AML-193 (cell line): ENCODE measurements at places on chromosomes 1 and 21.
A peak's percentile ranks its signal among the peaks of the same experiment; 100 is the strongest.

GRCh38 chr1:70358921-70359564, 4.5 kb upstream of the ANKRD13C start:
- no peak for DNase-seq

DNA sequence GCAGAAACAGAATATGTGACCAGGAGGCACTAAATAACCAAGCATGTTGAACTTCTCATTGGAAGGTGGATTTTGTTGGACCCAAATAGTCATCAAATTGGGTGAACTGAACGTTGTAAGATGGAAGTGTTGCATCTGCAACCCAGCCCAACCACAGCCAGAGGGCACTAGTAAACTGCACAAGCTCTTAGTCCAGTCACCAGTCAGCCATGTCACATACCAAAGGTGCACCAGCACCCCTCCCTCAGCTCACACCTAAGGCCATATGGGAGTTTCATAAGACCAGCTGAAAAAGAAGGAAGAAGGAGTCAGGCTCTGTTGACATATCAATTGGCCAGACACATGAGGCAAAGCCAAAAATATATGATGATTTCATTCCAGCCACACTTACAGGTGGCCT, 481.7 kb upstream of the NR5A2 start:
- no peak for DNase-seq

DNA sequence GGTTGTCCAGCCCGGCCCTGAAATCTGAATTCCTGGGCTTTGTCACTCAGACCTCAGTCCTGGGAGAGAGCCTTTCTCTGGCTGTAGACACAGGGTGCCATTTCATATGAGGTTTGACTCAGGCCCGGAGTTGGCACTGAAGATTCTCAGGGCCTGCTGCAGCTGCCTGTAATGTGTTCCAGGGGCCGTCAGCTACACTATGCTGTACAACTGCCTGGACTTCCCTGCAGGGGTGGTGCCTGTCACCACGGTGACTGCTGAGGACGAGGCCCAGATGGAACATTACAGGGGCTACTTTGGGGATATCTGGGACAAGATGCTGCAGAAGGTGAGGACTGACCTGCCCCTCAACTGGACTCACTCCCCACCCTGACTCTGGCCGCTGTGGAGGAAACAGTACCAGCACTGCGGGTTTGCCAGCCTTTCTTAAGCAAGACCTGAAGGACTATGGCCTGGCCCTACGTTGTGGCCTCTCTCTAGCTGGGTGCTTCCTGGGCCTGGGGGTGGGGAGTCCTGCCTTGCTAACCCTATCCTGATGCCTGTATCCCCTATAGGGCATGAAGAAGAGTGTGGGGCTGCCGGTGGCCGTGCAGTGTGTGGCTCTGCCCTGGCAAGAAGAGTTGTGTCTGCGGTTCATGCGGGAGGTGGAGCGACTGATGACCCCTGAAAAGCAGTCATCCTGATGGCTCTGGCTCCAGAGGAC, 18.9 kb downstream of the FAAH start:
- DNase-seq, result no peak

GRCh38 chr1:77126307-77126706, 92.9 kb downstream of the PIGK start:
- peak; percentile 45 for DNase-seq

GRCh38 chr1:189929501-189930099, 548.1 kb downstream of the BRINP3 start:
- no peak for DNase-seq

DNA sequence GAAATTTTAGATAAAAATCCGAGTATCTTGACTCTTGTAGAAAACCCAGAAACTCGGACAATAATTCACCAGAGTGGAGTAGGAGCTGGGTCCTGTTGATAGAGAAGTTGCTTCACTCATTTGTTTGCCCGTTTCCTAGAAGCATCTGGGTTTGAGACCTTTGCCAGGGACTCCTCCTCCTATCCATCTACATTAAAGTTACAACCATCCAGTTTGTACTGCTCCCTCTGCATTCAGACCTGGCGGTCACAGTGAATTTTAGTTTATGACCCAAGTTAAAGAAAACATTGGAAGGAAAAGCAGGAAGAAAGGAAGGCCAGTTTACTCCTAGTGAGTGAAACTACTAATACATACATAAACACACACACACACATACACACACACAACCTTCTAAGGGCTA, 64.6 kb downstream of the CLDN17 start:
- no peak for DNase-seq

- no peak for DNase-seq
These were observed 33.0 kb upstream of the SIPA1L2 start for GRCh38 chr1:232662910-232663309.

DNA sequence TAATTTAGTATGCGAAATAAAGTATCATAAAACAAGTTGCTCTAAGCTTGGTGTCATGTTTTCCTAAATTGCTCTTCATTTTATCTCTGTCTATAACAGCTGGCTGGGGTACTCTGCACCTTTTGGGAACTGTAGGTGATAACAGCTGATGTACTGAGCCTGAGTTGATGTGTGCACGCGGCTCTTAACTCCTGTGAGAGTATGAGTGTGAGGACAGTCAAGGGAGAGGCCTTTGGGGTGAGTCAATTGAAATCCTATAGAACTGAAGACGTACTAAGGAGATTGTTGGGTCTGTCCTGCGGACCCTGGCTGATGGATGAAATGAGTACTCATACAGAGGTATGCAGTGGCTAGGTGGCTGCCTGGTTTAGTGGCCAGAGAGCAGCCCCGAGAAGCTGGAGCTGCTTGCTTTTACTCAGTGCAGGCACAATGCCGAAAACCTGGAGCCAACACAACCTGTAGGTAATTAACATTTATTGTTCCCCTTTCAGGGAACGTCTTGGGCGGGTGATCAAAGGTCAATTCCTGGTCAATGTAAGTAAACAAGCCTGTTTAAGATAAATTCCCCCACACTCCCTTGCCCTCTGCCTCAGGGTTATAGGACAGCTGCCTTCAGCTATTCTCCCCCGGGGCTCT, 188.5 kb downstream of the PRDM2 start:
- DNase-seq, result no peak

- no peak for DNase-seq
These were observed 2.0 kb downstream of the CAPN2 start for GRCh38 chr1:223714421-223714724.

DNA sequence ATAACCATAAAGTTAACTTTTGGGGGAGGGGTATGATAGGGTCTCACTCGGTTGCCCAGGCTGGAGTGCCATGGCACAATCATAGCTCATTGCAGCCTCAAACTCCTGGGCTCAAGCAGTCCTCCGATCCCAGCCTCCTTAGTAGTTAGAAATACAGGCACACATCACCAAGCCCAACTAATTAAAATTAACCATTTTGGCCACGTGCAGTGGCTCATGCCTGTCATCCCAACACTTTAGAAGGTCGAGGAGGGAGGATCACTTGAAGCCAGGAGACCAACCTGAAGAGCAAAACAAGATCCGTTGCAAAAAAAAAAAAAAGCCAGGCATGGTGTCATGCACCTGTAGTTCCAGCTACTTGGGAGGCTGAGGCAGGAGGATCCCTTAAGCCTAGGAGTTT, 26.6 kb upstream of the MED18 start:
- no peak for DNase-seq

DNA sequence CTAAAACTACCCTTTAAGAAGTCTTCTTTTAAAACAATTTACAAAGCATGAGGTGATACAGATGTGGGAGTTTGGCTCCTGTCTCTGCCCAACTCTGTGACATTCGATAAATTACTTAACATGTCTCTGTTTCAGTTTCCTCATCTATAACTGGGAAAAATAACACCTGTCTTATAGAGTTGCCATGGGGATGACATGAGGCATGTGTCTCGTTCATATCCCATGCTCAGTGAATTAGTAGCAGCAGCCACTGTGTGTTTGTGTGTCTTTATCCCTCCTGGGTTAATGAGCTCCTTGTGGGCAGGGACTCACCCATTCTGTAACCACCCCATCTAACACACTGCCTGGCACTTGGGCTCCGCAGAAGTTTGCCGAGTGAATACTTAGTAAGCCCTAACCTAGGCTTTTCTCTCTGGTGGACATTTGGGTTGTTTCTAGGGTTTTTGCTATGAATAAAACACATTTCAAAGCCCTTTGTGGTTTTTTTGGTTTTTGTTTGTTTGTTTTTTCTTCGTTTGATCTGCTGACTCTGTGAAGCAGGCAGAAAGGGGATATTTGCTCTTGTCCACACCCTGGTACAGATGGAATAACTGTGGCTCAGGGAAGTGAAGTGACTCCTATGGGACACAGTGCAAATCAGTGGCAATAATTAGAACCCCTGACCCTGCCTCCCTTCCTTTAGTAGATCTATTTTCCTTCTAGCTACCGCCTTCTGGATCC, 797 bp upstream of the KCNJ9 start:
- DNase-seq, result no peak

- no peak for DNase-seq
These were observed 20.2 kb downstream of the TYW3 start for GRCh38 chr1:74753104-74753503.

GRCh38 chr1:206463137-206463536, 7.1 kb upstream of the IKBKE start:
- no peak for DNase-seq

DNA sequence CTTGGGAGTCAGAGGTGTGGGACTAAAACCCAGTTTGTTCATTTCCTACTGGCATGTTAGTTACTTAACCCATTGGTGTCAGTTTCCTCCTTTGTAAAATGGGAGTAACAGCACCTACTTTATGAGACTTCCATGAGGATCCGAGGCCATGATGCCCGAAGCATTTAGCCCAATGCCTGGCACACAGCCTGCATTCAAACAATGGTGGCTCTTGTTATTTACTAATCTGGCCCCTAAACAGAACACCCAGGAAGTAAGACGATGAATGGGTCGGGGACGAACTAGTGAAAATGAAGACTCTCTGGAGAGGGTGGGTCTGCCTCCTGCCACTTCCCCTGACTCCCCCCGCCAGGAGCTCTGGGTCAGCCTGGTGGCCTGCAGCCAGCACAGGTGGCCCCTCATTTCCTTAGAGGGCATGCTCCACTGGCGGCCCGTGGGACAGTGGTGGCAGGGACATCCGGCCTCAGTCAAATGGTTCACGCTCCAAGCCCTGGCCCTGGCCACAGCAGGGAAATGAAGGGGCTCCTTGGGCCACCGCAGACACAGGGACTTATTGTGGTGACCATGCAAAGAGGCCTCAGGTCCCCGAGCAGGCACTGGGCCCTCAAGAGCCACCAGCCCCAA, 9.5 kb upstream of the TAS1R2 start:
- no peak for DNase-seq

DNA sequence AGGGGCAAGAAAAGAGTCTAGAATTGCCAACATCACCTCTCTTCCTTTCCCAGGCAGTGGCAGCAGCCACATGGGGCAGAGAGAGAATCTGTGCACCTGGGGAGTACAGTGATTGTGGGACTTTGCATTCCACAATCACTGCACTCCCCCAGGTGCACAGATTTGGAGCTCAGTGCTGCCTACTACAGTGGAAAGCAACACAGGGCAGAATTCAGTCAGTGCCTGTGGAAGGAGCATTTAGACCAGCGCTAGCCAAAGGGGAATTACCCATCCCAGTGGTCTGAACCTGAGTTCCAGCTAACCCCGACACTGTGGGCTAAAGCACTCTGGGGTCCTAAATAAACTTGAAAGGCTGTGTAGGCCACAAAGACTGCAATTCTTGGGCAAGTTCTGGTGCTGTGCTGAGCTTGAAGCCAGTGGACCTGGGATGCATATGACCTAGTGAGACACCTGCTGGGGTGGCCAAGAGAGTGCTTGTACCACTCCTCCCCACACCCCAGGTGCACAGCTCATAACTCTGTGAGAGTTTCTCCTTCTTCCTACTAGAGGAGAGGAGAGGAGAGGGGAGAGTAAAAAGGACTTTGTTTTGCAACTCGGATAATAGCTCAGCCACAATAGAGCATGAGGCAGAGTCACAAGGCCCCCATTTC, 50.3 kb downstream of the NUP210L start:
- DNase-seq, result no peak

- DNase-seq, result no peak
These were observed 92.0 kb downstream of the CRB1 start for GRCh38 chr1:197360068-197360467.

DNA sequence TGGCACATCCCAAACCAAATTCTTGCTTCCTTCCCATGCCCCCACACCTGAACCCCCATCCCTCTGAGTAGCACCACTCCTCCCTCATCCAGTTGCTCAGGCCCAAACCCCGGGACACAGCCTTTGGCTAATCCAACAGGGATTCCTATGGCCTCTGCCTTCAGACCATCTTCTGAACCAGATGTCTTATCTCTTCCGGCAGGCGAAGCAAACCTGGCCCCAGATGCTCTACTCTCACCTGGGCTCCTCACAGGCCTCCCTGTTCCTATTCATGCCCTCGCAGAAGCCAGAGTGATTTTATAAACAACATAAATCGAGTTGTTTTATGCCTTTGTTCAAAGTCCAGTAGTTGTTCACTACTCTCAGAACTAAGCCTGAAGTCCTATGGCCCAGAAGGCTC, 12.5 kb upstream of the KCNA2 start:
- no peak for DNase-seq

DNA sequence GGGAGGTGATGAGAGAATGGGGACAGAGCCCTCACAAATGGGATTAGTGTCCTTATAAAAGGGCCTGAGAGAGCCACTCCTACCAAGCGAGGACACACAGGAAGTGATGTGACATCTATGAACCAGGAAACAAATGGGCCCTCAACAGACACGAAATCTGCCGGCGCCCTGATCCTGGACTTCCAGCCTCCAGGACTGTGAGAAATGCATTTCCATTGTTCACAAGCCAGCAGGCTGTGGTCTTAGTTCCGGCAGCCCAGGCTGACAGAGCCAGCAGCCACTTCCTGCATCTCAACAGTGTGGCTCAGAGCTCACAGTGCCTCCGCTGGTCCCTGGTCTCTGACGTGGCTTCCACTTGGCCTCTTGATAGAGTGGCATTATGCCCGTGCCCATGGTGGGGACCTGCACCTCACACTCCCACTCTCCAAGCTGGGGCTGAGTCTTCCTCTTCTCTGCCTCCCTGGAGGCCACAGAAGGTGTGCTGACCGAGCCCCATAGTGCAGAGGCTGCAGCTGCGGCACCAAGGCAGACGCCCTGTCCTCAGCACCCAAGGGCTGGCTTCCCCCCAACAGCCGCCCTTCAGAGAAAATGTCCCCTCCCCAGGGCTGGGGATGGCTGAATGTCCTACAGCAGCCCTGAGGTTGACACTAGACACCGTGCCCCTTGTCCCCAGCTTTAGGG, 44.9 kb downstream of the ACOT7 start:
- DNase-seq, result no peak

- no peak for DNase-seq
These were observed 114.1 kb downstream of the TNR start for GRCh38 chr1:175629318-175629694.

DNA sequence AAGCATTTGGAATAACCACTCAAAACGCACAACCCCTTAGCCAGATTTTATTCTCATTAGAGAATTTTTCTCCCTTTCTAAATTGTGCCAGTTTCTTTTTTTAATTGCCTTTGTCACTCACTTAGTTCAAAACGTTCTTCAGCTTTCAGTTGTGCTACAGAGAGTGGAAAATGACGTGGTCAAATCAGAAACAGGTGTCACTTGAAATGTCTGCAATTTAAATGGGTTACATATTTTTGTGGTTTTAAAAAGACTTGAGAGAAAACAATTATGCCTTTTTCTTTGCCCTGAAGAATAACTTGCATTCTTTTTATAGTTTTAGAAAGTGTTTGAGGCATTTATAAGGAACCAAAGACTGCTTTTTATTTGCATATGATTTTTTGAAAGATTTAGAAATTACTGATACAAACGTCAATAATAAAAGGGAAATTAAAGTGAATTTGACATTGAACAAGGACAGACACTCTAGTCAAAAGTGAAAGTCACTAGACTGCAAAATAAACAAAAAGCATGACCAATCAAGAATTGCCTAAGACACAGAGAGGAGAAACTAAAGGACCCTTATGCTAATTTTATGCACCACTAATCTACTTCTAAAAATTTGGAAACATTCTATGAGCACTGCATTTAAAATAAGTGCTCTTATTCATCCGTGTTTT, 191.0 kb downstream of the TPR start:
- DNase-seq, result no peak
